AG04450 (cell line): ENCODE measurements at places on chromosomes 3 and 15.

- DNase-seq: no peak
Observed at GRCh38 chr3:122392868-122393844, 9.2 kb downstream of the FAM162A start.

GRCh38 chr15:57290187-57290586 is 86.1 kb upstream of the CGNL1 start:
- no peak for DNase-seq

DNA sequence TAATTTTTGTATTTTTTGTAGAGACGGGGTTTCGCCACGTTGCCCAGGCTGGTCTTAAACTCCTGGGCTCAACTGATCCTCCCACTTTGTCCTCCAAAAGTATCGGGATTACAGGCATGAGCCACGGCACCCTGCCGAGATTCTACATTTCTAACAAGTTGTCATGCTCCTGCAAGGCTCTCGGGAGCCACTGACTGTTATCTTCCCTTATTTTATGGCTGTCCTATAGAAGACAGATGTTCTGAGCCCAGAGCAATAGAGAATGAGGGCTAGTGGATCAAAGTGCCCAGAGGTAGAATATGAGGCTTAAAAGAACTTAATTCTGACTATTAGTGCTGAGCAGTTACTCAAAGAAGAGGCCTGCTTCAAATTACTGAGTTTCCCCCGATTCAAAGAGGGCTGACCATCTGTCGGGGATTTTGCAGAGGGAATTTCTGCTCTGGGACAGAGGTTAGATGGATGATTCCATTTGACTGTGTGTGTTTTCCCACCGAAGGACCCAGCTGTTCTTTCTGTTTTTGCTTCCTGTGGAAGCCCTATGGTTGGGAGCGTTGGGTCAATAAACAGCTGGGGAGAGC is 39.5 kb downstream of the ITPR1 start:
- no peak for DNase-seq

- no peak for DNase-seq
Observed at GRCh38 chr15:69749797-69750196, 297.2 kb downstream of the RPLP1 start.

DNA sequence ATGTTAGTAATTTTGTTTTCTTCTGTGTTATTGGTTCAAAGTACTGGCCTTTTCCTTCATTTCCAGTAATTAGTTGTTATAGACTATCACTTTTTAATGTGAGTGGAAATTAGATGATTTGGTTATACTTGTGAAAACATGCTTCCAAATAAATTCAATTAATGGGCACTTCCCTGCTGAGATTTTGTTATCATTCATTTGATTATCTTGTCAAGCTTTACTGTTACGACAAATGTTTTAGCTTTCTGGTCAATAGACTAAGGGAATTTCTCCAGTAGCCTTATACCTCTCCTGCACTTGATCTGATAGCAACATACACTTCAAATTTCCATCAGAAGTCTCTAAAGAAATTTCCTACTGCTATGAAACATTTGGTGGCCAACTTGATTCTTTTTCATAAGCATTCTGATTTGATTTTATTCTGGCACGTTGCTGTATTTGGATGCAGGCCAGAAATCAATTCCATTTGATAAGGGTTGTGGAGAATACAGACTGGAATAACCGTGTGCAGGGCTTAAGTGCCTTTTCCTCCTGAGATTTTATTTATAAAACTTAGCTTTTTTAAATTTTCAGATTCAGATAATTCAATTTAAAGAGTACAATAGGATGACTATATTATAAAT is 573.8 kb upstream of the NAALADL2 start:
- DNase-seq: no peak

DNA sequence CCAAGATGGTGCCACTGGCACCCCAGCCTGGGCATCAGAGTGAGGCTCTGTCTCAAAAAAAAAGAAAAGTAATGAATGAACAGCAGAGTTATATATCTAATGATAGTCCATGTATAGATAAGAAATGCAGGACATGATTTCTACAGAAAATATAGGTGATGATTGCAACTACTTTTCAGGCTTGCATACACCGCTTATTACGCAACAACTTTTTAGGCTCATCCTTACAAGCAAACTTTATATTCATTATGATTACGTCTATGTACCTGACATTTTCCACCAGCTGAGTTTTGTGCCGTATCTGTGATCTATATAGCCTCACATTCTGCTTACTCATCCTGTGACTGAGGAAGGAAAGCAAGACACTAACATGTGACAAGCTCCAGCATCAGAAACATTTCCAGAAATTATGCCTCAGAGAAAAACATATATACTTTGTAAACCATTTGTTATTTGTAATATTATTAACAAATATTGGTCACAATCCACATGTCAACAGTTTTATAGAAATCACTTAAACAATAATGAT is 906.3 kb downstream of the ZPLD1 start:
- no peak for DNase-seq

GRCh38 chr3:170056710-170057454 is 19.1 kb downstream of the GPR160 start:
- no peak for DNase-seq

- no peak for DNase-seq
Observed at GRCh38 chr15:82306791-82307713, 42.2 kb downstream of the GOLGA6L10 start.

DNA sequence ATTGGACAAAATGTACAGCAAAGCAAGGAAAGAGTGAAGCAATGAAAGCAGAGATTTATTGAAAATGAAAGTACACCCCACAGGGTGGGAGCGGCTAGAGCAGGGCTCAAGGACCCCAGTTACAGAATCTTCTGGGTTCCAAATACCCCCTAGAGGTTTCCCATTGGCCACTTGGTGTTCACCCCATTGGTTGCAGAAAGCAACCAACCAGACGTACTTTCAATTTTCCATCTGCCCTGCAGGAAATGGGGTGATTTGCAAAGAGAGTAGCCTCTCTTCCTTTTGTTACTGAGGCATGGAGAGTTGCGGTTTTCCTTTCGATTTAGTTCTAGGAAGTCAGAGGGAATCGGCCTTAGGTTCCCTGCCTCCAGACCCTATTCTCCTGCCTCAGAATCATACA is 2.4 kb downstream of the PML start:
- DNase-seq: no peak

DNA sequence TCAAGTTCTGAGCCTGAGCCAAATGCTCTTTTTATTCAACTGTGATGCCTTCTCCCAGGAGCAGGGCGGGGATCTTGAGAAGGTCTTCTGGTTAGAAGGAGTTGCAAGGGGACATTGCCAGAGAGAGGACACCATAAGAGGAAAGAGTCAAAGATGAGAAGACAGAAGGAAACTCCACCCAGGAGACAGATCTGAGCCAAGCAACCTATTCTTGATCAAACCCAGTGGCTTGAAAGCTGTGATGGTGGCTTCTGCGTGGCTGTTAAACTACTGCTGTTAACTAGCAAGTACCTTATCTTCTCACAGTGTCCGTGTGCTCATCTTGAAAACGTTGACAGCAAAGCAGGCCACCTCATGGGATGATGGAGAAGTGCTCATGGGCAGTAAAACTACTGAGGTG is 19.8 kb upstream of the AGBL1 start:
- no peak for DNase-seq

- no peak for DNase-seq
Observed at GRCh38 chr3:135056733-135057310, 261.8 kb downstream of the EPHB1 start.

GRCh38 chr15:65032801-65033537 is 3.5 kb upstream of the MTFMT start:
- no peak for DNase-seq

DNA sequence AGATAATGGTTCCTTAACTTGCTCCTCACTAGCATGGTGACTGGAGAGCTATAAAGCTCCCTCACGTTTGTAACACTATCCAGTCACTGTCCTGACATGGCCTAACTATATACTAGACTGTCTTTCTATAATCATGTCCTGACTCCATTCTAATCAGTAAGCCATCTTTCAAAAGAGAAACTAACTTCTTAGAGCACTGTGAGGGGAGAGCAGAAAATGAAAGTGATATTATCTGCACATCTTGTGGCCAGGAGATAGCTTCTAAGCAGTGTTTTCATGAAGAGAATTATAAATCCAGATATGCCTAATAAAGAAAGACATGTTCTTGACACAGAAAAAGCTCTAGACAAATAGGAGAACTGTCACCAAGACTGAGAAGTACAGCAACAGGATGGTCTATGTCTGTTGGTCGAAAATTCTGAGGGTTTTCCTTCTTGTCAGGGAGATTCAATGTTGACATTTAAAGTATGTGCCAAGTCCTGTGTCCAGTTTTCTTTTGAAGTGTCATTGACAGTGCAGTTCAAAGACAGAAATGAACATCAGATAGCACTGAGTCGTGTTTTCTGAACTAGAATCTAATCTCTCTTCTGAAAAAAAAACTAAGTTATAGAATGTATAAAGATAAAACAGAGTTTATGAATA is 230.6 kb upstream of the PEX5L start:
- no peak for DNase-seq

GRCh38 chr3:12918231-12918630 is 76.9 kb upstream of the RPL32 start:
- DNase-seq: no peak

DNA sequence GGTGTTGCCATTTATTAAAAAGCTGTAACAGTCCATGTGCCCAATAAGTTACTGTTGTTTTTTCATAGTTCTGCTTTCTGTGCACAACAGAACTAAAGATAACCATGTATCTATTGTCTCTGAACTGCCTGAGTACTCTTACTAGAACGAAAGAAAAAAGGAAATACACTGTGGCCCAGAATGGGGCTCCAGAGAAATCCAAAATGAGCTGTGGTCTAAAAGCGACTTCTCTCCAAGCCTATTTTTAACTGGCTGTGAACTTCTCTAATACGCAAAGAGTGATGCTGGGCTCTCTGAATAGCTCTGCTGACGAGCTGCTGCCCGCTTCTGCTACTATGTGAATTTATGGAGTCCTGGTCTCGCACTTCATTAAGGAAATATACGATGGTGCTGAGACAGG is 56.2 kb upstream of the LPP start:
- DNase-seq: no peak
